Activated T-cell treated with anti-CD3 and anti-CD28 coated beads for 48 hours (primary cell): ENCODE measurements at places on chromosomes 12 and 14.

DNA sequence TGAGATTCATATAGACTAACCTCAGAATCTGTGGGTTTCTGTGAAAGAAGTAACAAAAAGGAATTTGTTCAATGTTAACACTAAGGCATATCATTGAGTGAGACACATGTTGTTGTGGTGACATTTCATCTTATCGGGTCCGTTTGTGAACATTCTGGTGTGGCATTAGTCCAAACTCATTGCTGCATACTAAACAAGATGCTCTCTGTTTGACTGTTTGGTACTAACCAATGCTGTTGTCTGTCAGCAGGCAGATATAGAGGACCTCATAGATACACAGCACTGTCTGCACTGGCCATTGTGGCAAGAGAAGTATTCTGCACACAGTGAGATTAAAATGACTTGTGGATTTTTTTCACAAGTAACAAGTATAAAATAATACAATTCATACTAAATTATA, 41.2 kb downstream of the SLC25A21 start:
- DNase-seq, result no peak

DNA sequence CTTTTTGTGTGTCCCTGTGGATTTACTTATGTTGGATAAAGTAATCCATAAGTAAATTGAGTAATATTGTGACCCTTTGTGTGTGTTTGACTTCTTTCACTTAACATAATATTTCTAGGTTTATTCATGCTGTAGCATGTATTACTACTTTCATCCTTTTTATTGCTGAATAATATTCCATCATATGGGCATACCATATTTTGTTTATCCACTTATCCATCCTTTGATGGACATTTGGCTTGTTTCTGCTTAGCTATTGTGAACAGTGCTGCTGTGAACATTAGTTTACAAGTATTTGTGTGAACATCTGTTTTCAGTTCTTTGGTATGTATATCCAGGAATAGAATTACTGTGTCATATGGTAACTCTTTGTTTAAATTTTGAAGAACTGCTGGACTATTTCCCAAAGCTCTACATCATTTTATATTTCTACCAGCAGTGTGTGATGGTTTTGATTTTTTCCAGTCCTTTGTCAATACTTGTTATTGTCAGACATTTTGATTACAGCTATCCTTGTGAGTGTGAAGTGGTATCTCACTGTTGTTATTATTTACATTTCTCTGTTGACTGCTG, 25.2 kb downstream of the G2E3 start:
- no peak for DNase-seq

GRCh38 chr14:53851394-53852090, 105.1 kb downstream of the BMP4 start:
- DNase-seq, result no peak

- DNase-seq, result no peak
Measured at GRCh38 chr12:76855271-76855670, 23.5 kb downstream of the CSRP2 start.

- DNase-seq, result no peak
Measured at GRCh38 chr12:6465467-6466183, 4.9 kb downstream of the VAMP1 start.

GRCh38 chr12:64063121-64063520, 159.0 kb downstream of the KICS2 start:
- no peak for DNase-seq

GRCh38 chr12:98409548-98409947, 105.8 kb upstream of the TMPO start:
- no peak for DNase-seq

DNA sequence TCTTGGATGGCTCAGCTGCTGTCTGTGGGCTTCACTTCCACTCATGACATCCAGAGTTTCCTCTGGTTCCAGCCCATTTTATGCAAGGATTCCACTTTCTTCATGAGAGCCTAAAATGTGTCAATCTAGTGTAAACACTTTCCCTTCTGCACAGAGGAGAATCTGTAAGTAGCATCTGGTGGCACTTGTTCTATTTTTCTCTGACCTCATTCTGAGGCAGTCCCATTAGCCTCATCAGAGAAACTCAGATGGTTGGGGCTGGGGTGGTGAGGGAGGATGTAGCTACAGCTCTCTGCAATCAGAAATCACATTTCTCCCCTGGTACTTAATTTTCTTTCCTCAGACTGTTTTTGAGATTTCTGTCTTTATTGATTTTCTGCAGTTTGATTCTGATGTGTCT, 81.6 kb downstream of the PRMT8 start:
- DNase-seq, result no peak

- DNase-seq, result no peak
Measured at GRCh38 chr12:92492995-92493394, 209.8 kb upstream of the PLEKHG7 start.

GRCh38 chr12:69269736-69270135, 30.4 kb downstream of the CPSF6 start:
- no peak for DNase-seq

- DNase-seq, result no peak
Measured at GRCh38 chr12:2126676-2127406, 74.1 kb downstream of the CACNA1C start.

DNA sequence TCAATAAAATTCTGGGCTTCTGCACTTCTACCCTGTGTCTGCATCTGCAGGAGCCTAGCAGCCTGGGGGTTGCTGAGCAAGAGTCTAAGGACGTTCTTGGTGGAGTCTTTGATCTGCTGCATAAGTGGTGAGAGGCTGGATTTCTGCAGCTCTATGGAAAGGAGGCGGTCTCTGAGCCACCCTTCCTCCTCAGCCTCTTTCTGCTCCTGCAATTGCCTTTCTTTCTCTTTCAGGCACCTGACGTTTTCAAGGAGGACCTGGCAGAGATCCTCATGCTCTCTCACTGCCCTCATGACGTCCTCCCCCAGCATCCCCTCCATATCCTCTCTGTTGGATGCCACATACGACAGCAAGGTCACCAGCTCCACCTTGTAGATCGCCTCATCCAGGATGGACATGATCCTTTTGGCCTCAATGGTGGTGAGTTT, 13.6 kb upstream of the TPCN1 start:
- no peak for DNase-seq

GRCh38 chr14:20580242-20580641, 7.6 kb downstream of the RNASE11 start:
- no peak for DNase-seq

GRCh38 chr12:116773276-116773731, 35.2 kb downstream of the RNFT2 start:
- DNase-seq, result no peak

GRCh38 chr14:64815257-64815656, 64.5 kb downstream of the SPTB start:
- no peak for DNase-seq

DNA sequence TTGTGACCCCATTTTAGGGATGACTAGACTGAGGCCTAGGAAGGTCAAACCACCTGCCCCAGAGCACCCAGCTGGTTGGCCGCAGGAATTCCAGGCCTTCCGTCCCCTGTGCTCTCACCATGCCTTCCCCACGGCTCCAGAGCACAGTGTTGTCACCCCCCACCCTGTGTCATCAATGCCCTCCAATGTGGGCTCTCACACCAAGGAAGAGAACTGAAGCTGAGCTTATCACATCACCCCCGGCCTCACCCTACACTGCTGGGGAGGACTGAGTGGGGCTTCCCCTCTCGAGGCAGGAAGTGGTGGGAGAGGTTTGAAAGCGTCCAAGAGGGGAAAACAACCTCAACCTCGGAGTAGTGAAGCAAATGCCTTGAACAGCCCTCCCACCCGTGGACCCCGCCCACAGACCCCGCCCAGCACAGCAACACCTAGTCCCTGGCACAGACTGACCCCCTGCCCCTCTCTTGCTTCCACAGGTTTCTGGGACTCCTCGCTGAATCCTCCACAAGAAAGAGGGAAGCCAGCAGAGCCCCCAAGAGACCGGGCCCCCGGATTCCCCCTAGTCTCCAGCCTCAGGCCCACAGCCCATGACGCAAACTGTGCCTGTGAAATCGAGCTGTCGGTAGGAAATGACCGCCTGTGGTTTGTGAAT, 97.2 kb downstream of the LGMN start:
- peak; percentile 75 for DNase-seq

GRCh38 chr14:79363291-79363690, 848.0 kb downstream of the DIO2 start:
- DNase-seq, result no peak

DNA sequence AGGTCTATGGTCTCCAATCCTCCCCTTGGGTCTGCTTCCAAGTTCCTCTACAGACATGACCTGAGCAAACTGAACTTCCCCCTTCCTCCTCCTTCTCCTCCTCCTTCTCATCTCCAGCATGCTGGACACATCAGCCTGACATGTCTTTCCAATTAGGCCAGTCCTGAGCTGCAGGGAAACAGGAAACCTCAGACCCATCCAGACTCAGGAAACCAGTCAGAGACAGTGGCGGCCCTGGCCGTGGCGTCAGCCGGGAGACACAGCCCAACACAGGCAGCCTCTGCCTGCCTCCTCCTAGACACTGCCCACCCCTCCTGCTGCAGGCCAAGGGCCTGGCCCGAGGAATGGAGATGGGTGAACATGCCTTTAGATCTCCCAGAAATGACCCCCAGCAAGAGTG, 468.8 kb downstream of the BCL11B start:
- no peak for DNase-seq

- no peak for DNase-seq
Measured at GRCh38 chr12:16020031-16020430, 108.9 kb downstream of the DERA start.

DNA sequence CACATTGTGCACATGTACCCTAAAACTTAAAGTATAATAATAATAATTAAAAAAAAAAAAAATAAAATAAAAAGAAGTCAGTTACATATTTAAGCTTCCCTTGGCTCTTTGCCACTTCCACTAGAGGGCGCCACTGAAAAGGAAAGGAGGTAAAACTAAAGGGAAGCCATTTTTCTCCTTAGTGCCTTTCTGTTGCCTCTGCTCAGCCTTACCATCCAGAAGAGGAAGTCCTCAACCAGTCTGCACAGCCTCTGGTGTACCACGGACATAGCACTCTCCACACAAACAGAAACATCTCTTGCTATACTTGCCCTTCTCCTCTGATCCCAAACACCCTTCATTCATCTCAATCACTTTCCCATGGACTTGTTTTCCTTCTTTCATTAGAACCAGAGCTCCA, 169.0 kb upstream of the EEA1 start:
- peak; percentile 49 for DNase-seq

DNA sequence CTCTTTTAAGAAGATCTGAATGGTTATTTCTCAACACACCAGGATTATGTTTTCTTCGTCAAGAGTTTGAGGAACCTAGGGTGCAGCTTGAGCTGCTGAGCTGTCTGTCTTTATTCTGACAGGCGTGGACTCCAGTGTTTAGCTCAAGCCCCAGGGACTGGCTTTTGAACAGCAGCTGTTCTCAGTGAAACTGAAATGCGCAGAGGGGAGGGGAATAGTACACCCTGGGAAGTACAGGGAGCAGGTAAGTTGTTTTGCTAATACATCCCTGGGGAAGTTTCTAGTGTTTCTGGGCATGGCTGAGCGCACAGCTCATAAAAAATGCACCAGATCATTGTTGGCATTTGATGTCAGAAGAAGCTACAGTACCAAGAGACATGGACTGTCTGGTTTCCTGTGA, 659.8 kb downstream of the DIO2 start:
- no peak for DNase-seq
